ENCODE measurements at places on chromosomes 5 and 9. TPM values are rescaled to one million over a fixed set of nuclear protein-coding genes. Genes with fewer than 3 reads are reported as not detected.

EQTN gene
- 3.4 TPM for total RNA-seq

IFNA1 gene
- total RNA-seq = not detected

KIF20A gene
- total RNA-seq = 128 TPM

TTC23L gene
- total RNA-seq = 0.96 TPM

MARCOL gene
- total RNA-seq = not detected

MACROH2A1 gene
- 227 TPM for total RNA-seq

OTULINL gene
- total RNA-seq = 4.9 TPM

AQP3 gene
- total RNA-seq = 0.90 TPM

C9orf50 gene
- not detected for total RNA-seq

AK8 gene
- total RNA-seq = 0.43 TPM

KIF4B gene
- total RNA-seq = not detected

SUSD3 gene
- not detected for total RNA-seq

GABRA6 gene
- not detected for total RNA-seq

ARL14EPL gene
- not detected for total RNA-seq

C9orf43 gene
- total RNA-seq = 0.50 TPM

ATP10B gene
- total RNA-seq = not detected

SPATA31A6 gene
- total RNA-seq = not detected
